Adipocyte (in vitro differentiated cells): ENCODE measurements at places on chromosomes 5 and 9.

- no peak for DNase-seq
These were observed 67.4 kb upstream of the PTCH1 start for GRCh38 chr9:95584176-95584575.

DNA sequence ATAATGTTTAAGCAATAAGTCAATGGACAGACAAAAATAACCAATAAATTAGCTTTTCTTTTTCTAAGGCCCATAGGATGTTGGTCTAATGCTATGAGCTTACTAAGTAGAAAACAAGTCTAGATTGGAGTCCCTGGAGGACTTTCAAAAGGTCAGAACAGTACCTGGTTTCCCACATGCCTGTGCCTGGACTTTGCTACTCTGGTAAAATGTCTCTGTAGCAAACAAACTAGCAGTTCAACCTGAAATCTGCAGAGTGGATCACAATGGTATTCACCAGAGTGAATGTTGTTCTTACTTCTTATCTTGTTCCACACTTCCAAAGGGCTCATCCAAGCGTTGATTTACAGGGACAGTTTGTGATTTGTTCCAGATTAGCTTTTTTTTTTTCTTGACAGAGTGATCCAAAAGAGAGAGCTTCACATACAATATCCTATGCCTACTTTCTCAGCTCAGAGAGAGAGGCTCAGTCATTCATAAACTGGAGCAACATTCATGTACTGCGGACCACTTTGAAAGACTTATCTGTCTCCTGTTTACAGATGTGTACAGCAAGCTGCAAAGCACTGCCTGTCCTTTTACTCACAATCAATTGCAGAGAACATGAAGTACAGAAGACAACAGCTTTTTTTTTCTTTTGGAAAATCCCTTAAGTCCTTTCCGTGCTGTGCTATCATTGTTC is 466.1 kb downstream of the SPATA31D1 start:
- no peak for DNase-seq

GRCh38 chr9:106981396-106982287 is 118.7 kb downstream of the ZNF462 start:
- DNase-seq, result no peak

DNA sequence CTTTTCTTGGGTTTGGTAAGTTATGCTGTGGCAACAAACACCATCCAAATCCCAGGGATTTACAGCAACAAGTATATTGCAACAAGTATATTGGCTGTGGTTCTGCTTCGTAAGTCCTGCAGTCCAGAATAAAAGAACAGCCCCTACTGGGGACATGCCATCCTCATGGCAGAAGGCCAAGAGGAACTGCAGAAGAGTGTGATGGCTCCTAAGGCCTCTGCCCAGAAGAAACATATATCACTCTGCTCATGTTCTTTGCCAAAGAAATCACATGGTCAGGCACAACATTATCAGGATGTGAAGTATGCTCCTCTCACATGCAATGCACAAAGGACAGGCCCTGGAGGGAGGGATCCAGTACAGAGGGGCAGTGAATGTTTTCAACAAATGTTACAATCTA is 159.6 kb upstream of the TAS2R1 start:
- no peak for DNase-seq

- no peak for DNase-seq
These were observed 57.7 kb upstream of the CPEB4 start for GRCh38 chr5:173830421-173830820.

- peak; percentile 86 for DNase-seq
These were observed 104.9 kb upstream of the RUSC2 start for GRCh38 chr9:35385042-35385441.

DNA sequence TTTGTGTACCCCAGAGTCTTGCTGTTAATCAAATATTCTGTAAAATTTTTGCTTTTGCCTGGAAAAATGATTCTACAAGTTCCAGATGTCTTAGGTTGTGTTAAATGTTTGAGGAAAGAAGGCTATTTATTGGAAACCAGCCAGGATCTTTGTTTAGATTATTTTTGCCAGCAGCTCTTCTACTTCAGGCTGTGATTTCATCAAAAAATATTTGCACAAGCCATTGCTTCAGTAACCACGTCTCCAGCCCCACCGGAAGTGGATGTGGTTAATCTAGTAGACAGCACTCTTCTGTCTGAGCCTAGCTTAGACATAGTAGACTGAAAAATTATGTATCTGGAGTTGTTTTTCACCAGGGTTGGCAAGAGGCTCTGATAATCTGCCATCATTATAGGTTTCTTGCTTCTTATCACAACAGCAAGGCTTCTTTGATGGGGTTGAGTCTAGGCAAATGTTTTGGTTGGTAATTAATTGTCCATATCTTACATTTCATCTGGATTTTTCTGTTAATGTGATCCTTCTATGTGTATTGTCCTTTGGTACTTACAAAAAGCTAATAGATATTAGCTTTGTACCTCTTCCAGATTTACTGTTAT is 17.1 kb downstream of the KCTD16 start:
- peak; percentile 95 for DNase-seq

GRCh38 chr5:156591631-156592030 is 258.5 kb upstream of the PPP1R2B start:
- no peak for DNase-seq

- DNase-seq, result no peak
These were observed 4.7 kb upstream of the CFAP90 start for GRCh38 chr5:7855611-7856010.

- DNase-seq, result no peak
These were observed 92.1 kb upstream of the FSD1L start for GRCh38 chr9:105355781-105356180.

DNA sequence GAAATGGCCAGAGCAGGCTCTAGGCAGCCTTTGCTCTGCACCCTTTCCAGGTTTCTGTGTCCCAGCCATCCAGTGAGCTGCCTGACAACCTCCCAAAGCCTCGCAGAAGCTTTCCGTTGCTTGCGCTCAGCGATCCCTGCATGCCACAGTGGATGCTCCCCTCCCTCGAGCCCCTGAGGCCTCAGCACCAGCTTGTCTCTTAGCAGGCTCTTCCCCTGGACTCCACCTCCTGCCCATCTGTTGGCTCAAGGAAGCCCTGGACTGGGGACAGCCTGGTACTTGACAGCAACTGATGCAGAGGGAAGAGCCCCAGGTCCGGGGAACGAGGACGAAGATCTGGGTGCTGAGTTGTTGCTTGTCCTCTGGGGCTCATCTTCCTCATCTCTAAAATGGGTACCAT is 23.2 kb downstream of the TSPAN17 start:
- DNase-seq, result no peak

- DNase-seq, result no peak
These were observed 63.1 kb upstream of the CD180 start for GRCh38 chr5:67259548-67260215.
